ENCODE measurements at places on chromosomes 4 and X.

DNA sequence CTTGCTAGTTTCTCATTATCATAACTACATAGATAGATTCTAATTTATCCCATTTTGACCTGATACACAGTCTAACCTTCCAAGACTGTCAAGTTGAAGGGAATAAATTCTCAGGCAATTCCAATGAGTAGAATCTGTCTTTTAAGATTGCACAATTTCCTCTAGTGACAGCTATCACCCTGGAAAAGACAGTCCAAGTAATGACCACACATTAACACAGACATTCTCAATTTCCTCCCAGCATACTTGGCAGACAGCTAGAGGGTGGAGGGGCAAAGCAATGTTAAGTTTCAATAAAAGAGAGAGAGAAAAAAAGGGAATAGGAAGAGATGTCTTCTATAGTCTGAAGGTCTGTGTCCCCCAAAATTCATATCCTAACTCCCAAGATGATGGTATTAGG, 234.7 kb downstream of the LDB2 start:
- DNase-seq, result no peak

DNA sequence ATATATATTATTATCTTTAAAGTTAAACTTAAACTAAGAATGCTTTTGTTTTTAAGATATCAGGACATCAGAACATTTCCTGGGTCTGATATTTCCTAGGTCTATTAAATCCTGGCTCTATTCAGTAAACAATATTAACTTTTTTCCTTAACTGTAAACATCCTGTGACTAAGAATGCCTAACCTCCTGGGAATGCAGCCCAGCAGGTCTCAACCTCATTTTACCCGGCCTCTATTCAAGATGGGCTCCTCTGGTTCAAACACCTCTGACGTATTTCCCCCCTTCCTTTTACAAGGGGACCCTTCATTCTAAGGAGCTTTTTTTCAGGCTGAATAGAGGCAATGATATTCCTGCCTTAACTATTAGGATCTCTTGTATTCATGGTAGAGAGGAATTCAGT, 35.8 kb upstream of the DYNLT3 start:
- DNase-seq, result no peak

DNA sequence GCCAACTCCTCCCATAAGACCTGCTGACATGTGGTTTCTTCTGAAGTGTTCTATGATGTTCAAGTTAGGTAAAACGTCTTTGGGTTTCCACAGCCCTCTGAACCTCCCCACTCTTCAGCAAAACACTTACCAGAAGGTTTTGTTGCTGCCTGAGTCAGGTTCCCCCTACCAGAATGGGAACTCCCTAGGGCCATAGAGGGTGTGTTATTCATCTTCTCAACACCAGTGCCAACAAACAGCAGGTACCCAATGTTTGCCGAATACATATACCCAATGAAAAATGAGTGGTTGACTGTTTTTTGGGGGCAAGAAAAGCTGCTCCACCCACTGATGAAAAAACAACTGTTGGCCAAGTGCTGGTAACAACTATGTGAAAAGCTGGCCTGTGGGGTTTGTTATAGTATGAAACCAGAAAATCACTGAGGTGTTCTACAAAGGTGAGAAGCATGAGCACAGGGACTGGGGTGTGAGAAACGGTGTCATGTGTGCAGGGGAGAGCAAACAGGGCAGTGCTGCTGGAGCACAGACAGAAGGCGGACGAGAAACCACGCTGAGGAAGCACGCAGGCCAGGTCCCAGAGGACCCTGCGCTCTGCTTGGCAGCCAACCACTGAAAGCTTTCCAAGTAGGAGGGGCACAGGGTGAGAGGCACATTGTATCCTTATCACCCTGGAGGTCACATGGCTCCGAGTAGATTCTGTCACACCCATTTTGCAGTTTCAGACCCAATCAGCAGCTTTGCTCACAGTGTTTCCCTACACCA, 28.8 kb downstream of the ATP8A1 start:
- DNase-seq, result no peak

DNA sequence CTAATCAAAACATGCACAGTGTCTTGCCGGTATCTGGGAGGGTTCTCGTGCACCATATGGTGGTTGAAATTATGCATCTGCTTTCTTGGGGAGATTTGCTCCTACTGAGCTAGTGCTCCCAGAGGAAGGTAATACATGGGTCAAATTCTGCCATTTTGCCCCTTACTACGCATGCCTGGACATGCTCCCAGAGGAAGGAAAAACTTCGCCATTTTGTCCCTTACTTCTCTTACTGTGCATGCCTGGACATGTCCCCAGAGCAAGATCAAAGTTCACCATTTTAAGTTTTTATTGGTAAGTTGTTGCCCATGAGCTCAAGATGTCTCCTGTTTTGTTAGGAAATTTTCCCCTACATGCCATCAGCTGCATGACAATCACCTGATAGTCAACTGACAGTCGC, 252.1 kb upstream of the KLHL4 start:
- DNase-seq, result no peak

DNA sequence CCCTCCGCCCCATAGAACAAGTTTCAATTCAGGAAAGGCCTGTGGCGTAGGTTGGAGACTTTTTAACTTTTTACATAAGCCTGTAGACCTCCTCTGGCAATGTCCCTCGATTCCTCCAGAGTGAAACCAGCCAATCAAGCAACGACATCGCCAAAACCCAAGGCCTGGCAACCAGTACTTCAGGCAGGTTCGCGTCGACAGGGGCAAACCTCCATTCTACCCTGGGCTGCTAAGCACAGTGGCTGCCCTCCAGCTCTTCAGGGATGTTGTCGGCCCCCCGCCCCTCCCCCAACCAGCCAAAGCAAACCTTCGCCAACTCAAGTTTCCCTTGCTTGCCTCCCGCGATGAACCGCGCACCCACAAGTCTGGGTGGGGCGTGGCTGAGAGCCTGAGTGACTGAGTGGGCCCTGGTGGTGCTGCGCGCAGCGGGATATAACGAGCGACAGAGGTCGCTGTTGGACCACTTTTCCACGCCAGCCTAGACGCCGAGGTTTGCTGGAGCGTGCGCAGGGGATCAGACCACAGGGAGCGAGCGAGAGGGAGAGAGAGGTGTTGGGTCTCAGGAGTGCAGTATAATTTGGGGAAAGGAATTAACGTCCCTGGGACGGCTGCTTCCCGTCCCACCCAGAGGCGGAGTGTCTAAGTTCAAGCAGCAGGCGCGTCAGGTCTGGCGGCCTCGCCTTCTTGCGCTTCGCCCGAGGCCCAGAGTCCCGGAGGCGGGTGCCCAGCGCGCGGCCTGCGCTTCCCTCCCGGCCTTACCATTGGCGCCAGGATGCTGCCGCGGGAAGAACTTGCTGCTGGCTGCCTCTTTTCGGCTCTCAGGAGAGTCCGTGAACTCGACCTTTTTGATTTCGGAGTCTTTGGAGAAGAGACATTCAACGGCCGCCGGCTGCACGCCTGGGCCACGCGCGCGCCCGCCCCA, 9.0 kb upstream of the PITX2 start:
- DNase-seq, result peak; percentile 81

GRCh38 chr4:177902386-177902785, 460.1 kb upstream of the AGA start:
- no peak for DNase-seq

- DNase-seq, result no peak
These were observed 363.4 kb upstream of the BOD1L1 start for GRCh38 chr4:13990596-13991589.

GRCh38 chrX:150213481-150214030, 149.6 kb upstream of the MAMLD1 start:
- no peak for DNase-seq

All from GM12891 (cell line).